ENCODE measurements at places on chromosomes 1 and 21.

GRCh38 chr1:62304975-62305374 lies 14.3 kb downstream of the KANK4 start:
- no peak for DNase-seq

GRCh38 chr21:46028573-46029091 lies 47.1 kb downstream of the COL6A1 start:
- no peak for DNase-seq

- DNase-seq = no peak
Measured at GRCh38 chr21:39180429-39181019, 2.7 kb downstream of the PSMG1 start.

DNA sequence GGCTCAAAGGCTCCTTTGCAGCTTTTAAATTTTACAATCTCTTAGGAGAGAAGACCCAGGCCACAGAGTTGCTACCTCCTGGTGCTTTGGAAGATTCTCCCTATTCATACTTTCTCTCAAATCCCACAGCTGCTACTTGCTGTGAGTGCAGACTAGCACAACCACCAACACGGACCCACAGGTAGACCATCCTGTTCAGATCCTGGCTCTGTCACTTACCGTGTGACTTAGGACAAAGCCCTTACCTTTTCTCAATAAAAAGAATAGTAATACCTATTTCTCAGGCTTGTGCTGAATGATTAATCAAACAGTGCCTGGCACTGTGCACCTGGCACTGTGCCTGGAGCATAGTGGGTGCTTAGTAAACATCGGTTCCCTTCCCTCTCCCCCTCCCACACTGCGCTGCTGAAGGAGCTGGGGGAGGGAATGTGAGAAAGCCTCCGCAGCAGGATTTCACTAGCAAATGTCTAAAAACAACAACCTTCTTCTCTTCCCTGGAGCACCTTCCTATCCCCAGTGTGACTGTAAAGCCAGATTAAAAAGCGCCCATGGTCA lies 81.7 kb downstream of the PGM1 start:
- DNase-seq = no peak

GRCh38 chr1:180791806-180792205 lies 120.9 kb upstream of the KIAA1614 start:
- no peak for DNase-seq
